Cerebellar cortex (tissue), 1 donor: ENCODE measurements at places on chromosomes 4 and X.

- DNase-seq = peak; percentile 12
These were observed 568.0 kb downstream of the PDHA2 start for GRCh38 chr4:96407738-96408463.

- no peak for DNase-seq
These were observed 707 bp downstream of the SLC9A6 start for GRCh38 chrX:135985973-135986310.

DNA sequence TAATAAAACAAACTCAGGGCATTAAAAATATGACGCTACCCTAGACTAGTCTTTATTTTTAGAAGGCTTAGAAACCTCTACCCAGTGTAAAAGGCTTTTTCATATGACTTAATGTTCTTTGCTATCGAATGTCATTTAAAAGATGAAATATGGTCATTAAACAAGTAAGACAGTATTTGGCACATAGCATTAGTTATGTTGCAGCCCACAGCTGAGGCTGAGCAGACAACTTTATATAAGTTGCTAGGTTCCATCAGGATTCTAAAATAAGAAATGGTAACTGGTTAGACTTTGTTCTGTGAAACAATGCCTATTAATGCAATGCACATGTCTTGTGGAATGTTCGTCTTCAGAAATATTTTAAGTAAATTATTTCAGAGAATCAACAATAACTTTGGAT lies 10.4 kb upstream of the PRSS12 start:
- DNase-seq = no peak

- no peak for DNase-seq
These were observed 576.2 kb upstream of the SMIM31 start for GRCh38 chr4:164177753-164178152.

GRCh38 chr4:10107111-10108091 lies 9.2 kb downstream of the WDR1 start:
- no peak for DNase-seq
